ENCODE measurements at places on chromosomes 7 and 10.

- DNase-seq: no peak
These were observed 6.9 kb upstream of the TNS3 start for GRCh38 chr7:47588704-47589225.

DNA sequence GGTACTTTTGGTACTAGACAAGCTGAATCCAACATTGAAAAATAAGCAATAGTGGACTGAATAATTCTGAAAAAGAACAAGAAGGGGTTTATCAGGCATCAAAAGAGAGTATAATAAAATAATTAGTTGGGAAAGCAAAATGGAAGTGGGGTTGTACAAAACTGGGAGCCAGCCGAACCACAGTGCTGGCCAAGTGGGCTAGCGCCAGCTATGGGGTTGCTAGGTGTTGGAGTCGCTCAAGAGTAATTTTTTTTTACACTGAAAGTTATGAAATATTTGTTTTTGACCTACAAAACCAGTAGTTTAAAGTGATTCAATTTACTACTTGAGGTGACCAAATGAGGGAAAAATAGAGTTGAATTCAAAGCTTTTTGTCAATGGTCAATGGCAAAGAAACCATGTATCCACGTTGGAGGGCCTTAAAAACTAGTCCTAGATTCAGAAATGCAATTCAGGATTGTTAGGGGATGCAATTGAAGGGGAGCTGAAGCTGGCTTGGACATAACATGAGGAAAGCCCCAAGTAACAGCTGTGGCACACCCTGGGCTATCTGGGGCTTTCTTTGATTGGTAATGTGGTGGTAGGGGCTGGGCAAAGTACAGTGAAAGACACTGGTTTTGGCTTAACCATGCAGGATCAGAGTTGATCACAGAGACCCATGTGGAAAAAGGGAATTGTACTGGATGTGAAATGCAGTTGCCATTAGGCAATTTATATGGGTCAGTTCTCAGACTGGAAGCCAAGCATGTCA is 28.3 kb upstream of the MSMB start:
- DNase-seq: no peak

- DNase-seq: no peak
These were observed 25.8 kb upstream of the GPR37 start for GRCh38 chr7:124791426-124791825.

GRCh38 chr10:11522821-11523245 is 88.6 kb downstream of the USP6NL start:
- DNase-seq: no peak

- DNase-seq: no peak
These were observed 151.0 kb downstream of the CHCHD3 start for GRCh38 chr7:132930881-132931280.

- no peak for DNase-seq
These were observed 237.3 kb downstream of the DGKI start for GRCh38 chr7:137609500-137609899.

GRCh38 chr10:93790439-93790838 is 32.7 kb downstream of the LGI1 start:
- DNase-seq: no peak

Data from AG04450 (cell line).